Stimulated activated CD8-positive, alpha-beta memory T cell treated with anti-CD3 and anti-CD28 coated beads, Interleukin-2, amount 100 ng/mL, for 1 hour (primary cell): ENCODE measurements at places on chromosomes 13 and 19.
A peak's percentile ranks its signal among the peaks of the same experiment; 100 is the strongest.

GRCh38 chr13:82713687-82714405 lies 1168.4 kb downstream of the SLITRK1 start:
- DNase-seq = no peak

GRCh38 chr19:10961073-10961860 lies 437 bp downstream of the SMARCA4 start:
- DNase-seq = no peak

DNA sequence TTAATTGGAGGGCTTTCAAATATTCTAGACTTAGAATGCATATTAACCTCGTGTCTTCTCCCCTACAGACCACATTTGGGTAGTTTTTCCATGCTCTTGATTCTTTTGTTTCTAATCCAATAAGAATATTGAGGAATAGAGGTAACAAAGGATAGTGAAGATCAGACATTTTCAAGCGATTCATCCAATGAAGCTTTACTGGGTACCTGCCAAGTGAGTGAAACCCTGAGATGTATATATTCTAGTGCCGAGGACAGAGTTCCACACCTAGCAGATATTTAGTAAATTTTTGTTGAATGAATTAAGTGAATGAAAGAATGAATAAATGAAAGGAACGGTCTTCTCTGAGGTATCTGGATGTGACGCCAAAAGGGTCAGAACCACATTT lies 442 bp upstream of the RFC3 start:
- no peak for DNase-seq

GRCh38 chr19:50512112-50512998 lies 1.4 kb downstream of the ASPDH start:
- no peak for DNase-seq

- DNase-seq = no peak
Measured at GRCh38 chr19:45878043-45878794, 7.7 kb downstream of the IRF2BP1 start.

DNA sequence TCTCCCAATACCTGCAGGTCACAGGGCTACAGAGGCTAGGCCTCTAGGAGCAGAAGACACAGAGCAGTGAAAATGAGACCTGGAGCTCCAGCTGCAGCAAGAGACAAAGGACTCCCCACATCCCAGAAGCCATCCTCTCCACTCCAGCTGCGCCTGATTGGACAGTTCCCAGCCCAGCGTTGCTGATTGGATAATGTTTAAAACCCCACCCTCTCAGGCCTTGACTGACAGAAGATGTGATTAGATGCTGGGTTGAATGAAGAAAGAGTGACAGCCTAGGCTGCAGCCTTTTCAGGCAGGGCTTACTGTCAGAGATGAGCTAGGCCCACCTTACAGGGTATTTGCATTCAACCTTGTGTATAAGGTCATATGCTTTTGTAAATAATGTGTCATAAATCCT lies 59.4 kb downstream of the ZNF708 start:
- DNase-seq = no peak

- DNase-seq = peak; percentile 32
Measured at GRCh38 chr19:3801412-3802096, 15.4 kb upstream of the MATK start.

- no peak for DNase-seq
Measured at GRCh38 chr13:113192279-113192678, 16.2 kb downstream of the PCID2 start.

- no peak for DNase-seq
Measured at GRCh38 chr13:79231887-79232286, 174.2 kb downstream of the RBM26 start.

DNA sequence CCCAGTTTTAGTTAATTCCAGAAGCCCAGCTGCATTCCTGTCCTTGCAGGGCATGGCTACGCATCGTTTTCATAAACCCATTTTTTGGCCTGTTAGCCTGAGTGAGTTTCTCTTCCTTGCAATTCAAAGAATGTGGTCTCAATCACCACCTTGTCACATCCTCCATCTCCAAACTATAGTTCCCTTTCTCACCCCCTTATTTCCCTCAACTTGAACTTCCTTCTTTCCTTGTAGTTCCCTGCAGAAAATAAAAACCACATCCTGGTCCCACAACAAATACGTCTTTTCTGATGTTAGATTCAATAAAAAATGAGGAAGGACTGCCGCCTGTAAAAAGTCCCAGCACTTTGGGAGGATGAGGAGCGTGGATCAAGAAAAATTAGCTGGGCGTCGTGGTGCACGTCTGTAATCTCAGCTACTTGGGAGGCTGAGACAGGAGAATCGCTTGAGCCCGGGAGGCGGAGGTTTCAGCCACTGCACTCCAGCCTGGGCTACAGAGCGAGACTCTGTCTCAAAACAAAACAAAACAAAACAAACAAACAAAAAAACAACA lies 13.2 kb downstream of the ADGRE3 start:
- DNase-seq = no peak

GRCh38 chr19:5369962-5370367 lies 29.4 kb upstream of the PTPRS start:
- DNase-seq = no peak

DNA sequence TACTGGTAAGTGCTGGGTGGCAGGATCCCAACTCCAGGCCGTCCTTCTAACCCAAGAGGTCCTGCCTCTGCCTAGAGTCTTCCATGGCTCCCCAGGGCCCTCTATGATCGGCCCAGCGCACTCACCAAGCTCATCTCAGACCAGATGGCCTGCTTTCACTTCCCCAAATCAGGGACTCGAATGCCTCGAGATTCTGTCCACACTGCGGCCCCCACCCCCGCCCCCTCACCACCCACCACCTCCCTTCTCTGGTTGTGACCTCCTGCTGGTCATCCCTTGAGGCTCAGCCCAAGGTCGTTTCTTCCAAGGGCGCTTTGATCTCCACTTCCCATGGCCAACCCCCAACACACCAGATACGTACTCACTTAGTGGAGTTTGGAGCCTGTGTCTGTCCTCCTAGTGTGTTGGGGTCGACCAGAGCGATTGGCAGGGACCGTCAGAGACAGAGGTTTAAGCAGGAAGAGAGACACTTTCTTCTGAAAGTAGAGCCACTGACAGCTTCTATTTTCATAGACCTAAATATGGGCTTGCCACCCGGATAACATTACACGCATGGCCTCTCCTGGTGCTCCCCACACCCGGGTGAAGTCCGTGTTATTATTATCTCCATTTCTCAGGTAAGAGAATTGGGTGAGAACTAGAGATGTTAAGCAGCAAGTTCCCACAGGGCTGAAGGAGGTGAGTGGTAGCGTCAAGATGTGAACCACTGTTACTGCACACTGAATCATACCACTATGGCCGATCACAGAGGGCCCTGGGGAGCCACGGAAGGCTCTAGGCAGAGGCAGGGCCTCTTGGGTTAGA lies at the start of gene FCER2:
Gene FCER2, minus strand, starts transcription at position 478 of the 804 bp plus-strand sequence. CDS start 2,371 bp downstream, outside the sequence.
- DNase-seq = no peak
